ENCODE measurements at places on chromosomes 7 and 10.

GRCh38 chr10:5668429-5668828 is 2.0 kb upstream of the ASB13 start:
- no peak for DNase-seq

DNA sequence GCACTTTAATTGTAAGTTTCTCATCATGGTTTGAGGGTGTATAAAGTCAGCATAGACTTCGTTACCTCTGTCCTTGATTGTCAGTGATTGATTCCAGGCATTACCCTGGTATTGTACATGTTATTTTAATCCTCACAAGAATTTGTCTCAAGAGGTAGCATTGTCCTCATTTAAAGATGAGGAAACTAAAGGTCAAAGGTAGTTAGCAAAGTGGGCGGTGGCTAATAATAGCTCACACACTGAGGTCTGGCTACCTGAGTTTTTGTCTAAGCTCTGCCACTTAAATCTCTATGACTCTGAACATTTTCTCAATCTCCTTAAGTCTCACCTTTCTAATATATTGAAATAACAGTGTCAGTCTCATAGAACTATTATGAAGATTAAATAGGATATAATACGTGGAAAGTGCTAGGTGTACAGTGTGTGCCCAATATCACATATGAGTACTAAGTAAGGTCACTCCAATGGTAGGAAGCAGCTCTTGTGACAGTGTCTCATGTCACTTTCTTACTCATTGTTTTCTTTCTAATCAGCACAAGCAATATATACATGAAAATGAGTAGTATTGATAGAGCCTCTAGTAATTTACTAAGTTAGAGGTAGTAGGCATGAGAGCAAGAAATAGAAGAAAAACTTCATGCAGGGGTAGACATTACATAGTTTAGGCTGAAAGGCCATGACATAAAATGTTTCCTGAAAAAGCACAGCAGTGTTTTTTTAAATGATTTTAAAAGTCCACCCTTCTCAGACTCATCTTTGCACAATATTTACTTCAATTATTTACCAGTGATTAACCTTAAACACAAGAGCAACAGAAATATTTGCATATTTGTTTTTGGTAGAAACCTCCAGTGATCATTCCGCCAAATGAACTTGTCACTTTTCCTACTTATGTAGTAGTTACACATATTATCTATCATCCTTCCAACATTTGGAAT is 21.0 kb downstream of the AHR start:
- DNase-seq = no peak

GRCh38 chr7:11792166-11792565 is 39.8 kb downstream of the THSD7A start:
- DNase-seq = no peak

GRCh38 chr7:137120690-137121089 is 222.8 kb downstream of the PTN start:
- DNase-seq = no peak

DNA sequence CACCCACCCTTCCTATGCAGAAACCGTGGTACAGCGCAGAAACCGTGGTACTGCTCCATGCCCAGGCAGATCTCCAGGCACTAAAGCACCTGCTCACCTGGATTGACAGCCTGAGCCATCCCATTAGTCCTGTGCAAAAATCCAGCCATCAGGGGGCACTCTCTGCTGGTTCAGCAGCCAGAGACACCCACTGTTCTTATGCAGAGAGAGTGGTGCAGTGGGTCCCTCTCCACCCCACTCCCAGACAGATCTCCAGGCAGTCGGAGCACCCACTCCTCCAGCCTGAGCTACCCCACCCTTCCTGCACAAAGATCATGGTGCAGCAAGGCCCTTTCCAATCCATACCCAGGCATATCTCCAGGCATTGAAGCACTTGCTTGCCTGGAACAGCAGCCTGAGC is 219.8 kb downstream of the CTNNA3 start:
- no peak for DNase-seq

DNA sequence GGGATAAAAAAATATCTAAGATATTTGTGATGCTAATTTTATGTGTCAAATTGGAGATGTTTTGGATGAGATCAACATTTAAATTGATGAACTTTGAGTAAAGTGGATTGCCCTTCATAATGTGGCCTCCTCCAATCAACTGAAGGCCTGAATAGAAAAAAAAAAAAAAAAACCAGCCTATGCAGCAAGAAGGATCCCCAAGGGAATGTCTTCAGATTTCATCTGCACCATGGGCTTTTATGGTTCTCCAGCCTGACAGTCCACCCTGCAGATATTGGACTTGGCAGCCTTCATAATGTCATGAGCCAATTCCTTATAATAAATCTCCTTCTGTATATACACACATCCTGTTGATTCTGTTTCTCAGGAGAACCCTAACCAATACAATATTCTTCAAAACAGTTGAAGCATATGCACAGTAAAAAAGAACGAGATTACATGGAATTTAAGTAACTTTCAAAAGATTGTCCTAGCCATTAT is 316.9 kb upstream of the PLXDC2 start:
- no peak for DNase-seq
